RKO (cell line): ENCODE measurements at places on chromosomes 16 and 17.

DNA sequence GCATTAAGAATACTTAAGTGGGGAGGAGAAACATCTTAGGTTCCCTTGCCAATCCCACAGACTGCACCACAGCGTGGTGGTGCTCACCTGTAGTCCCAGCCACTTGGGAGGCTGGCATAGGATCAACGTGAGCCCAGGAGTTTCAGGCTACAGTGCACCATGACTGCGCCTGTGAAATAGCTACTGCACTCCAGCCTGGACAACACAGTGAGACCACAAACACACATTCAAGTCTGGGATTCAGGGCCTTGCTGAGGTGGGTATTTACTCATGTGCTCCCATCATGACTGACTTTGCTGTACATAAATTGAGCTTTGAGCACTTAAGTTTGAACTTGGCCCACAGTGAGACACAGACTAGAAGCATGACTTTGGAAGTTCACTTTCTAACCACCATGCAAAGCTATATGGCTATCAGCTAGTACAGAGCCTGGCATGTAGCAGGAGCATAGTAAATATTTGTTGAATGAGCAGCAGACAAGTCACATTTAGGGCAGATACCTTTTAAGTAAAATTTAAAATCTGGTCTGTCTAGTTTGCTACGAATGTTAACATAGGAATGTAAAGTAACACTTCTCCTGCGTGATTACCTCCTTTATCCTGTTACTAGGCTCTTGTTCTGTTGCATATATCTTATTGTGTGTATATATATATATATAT is 33.5 kb downstream of the CEP95 start:
- peak; percentile 44 for DNase-seq

GRCh38 chr17:77466140-77466539 is 325.4 kb downstream of the SEC14L1 start:
- DNase-seq, result no peak

- peak; percentile 93 for DNase-seq
Measured at GRCh38 chr16:89602273-89602951, 11.0 kb upstream of the DPEP1 start.

DNA sequence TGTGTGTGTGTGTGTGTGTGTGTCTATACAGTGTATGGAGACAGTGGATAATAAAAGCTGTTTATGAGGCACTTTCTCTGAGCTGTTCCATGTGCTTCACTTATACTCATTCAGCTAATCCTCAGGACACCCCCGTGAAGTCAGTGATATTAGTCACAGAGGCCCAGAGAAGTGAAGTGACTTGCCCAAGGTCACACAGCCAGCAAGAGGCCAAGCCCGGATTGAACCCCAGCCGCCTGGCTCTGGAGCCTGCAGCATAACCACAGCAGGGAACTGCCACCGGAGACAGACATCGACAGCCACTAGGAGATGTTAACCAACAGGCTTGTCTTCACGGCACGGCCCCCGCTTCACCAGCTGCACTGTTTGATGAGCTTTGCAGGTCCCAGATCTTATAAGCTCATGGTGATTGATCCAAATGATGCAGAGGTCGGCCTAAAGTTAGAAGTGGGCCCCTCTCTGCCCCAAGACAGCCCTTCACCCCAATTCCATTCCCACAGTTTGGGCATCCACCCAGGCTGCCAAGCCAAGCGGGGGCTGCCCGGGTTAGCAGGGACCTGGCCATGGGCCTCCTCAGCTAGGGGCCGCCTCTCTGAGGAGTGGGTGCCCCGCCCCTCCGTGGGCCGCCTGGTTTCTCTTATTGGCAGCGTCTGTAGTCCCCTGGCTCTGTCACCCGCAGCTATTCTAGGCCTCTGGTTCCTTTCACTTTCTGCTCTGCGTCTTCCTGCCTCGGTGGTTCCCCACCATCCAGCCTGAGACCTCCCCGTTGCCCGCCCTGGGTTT is 30.9 kb downstream of the SOCS1 start:
- no peak for DNase-seq

DNA sequence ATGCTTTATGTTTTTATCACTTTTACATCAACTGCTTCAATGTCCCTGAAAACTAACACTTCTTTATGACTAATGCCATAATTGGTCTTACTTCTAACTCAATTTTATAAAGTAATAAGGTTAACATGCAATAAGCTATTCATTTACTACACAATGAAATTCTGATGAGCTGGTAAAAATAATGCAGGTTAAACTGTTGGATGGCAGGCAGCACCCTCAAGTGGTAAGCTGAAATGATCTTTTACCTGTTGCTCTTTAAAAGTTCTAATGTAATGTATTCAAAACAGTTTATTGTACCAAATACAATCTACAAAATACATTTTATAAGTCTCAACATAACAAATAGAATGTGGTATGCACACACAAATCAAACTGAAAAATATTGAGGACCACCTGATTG is 1280.3 kb downstream of the CDH8 start:
- peak; percentile 2 for DNase-seq

- no peak for DNase-seq
Measured at GRCh38 chr16:66376577-66377305, 10.2 kb downstream of the CDH5 start.

- DNase-seq, result no peak
Measured at GRCh38 chr17:78748048-78748729, 33.9 kb downstream of the CYTH1 start.

- peak; percentile 46 for DNase-seq
Measured at GRCh38 chr17:28949185-28950016, 1.9 kb downstream of the PHF12 start.
